ENCODE measurements at places on chromosomes 16 and 17.

- no peak for DNase-seq
Observed at GRCh38 chr17:15910791-15911190, 34.1 kb upstream of the ADORA2B start.

GRCh38 chr17:74840989-74841666 lies 18.6 kb downstream of the GRIN2C start:
- DNase-seq: peak; percentile 58

DNA sequence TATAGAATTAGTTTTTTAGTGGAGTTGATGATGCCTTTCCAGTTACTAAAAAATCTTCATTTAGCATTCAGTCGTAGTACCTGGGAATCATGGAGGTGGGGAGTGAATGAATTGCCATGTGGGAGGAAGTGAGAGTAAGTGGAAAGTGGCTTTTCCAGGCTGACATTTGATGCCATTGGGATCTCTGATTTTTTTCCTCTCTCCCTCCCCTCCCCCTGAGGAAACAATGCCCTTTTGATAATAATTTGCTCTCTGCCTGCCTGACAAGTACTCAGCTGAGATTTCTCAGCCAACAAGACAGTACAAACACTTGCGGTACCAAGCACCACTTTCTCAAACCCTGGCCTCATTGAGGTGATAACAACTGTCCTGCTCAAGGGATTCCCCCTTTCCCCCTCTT lies 2.2 kb downstream of the UBE2Z start:
- no peak for DNase-seq

GRCh38 chr17:36592316-36592715 lies 637 bp downstream of the DHRS11 start:
- no peak for DNase-seq

DNA sequence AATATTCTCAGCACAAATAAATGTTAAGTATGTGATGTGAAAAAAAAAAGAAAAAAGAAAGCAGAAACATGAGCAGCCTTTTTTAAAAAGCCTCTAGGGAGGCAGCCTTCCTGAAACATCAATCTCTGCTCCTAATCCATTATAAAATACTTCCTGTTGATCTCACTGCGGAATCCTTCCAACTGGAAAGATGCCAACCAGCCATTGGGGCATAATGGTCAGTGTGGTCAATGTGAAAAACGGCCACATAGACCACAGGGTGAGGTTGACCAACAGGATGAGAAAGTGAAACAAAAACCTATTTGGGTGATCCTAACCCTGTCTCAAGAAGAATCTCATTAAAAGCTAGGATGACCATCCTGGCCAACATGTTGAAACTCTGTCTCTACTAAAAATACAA lies 26.1 kb upstream of the ABCA8 start:
- peak; percentile 9 for DNase-seq

GRCh38 chr17:6648181-6648580 lies 3.2 kb downstream of the MED31 start:
- DNase-seq: no peak

DNA sequence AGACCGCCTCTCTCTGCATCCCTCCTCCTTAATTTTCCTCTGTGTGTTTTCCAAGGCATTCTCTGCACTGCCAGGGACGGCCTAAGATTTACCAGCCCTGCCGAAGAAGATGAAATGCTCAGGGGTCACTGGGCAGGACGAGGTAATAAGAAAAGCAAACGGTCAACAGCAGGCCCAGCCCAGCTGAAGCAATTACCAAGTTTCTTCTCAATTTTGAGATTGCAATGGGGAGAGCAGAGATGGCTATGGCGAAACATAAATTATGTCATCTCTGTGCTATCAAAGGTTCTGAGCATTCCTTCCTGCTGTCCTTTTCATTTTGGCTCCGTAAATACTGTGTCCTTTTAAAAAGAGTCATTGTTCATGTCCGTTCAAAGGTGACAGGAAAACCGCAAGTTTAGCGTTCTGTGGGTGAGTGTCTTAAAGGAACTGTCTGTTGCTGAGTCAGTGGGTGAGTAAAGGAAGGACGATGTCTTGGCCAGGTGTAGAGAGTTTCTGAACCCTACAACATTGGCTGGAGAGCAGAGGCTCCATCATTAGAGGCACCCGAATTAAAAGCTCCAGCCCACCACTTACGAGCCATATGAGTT lies 753.9 kb upstream of the EEF2KMT start:
- DNase-seq: no peak

DNA sequence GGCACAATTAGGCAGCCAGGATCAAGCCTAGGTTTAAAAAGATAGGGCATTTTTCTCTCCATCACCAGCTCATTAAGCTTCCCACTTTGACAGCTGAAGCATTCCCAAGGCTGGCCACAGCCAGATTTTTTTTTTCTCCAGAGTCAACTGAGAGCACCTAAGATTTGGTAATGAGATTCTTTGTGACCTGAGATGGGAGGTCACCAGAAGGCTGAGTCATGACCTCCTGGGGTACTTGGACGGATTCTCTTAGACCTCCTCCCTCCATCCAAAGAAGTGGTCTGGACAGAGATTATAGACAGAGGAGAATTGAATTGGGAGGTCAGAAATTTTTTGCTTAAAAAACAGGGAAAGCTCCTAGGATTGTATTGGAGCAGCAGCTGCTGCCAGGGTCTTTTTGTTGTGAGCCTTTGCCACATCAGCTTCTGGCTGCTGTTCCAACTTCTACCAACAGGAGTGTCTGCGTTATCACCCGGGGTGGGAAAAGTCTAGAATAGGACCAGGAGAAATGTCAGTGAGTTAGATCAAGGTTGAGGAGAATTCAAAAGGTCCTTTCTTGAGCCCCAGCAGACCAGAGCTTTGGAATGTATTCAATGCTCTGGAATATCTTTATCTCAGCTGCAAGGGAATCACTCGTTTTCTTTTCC lies 221.2 kb upstream of the N4BP1 start:
- no peak for DNase-seq

GRCh38 chr17:31373150-31374093 lies 18.1 kb upstream of the RAB11FIP4 start:
- DNase-seq: no peak

GRCh38 chr17:19724501-19725420 lies 8.4 kb upstream of the SLC47A2 start:
- peak; percentile 62 for DNase-seq

Data from CMK (cell line).